ENCODE measurements at places on chromosomes 12 and 14.

DNA sequence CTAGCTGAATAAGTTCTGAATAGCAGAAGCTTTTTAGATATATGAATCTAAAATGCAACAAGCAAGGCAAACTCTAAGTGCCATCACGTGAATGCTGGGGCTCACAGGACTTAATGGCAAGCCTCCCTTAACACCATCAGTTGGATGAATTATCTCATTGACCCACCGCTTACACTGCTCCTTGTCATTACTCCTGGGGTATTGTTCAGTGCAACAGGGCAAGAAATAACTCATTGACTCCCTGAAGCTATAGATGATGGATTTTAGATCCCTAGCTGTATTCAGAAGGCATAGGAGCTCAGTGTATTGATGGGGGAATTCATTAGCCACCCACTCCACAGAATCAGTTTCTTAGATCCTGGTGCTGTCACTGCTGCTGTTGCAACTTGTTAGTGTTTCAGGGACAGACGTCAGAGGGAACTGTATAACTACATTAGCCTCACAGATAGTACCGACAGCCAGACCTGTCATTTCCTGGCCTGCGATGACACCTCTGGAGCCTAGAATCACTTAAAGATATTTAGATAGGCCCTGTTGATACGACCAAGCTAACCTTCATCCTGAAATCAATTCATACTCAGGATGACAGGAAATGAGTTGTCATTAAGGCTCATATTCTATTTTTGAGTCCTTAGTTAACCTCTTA is 735.3 kb downstream of the DIO2 start:
- DNase-seq: no peak

DNA sequence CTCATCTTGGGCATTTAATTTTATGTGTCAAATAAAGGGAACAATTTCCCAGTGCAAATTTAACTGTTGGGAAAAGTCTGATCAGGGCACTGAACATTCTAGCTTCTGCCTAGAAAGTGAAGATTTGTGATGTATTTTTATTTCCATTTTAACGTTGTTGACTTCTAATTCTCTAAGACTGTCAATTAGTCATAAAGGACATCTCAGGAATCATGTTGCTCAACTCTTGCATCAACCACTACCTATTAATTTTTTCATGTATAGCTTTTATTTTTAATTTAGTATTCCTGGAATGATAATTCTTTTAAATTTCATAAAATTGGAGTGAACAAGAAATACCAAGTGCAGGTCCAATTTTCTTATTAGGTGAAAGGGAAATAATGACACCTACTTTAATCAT is 87.9 kb upstream of the METAP2 start:
- no peak for DNase-seq

- DNase-seq: no peak
Measured at GRCh38 chr14:85380881-85381280, 149.1 kb upstream of the FLRT2 start.

DNA sequence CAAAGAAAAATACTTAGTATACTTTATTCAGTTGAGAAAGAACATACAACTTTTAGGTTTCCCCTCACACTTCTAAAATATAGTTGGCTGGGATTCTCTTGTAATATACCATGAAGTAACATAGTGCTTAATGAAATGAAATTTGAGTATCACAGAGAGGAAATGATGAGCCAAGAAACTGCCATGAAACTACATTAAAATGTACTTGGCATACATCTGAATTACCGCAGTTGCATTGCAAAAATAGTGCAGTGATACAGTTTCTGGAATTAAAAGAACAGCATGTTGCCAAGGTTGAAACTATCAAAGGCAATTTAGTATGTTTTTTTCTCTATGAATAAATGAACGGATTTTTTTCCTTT is 389.2 kb downstream of the TMEM117 start:
- DNase-seq: no peak

DNA sequence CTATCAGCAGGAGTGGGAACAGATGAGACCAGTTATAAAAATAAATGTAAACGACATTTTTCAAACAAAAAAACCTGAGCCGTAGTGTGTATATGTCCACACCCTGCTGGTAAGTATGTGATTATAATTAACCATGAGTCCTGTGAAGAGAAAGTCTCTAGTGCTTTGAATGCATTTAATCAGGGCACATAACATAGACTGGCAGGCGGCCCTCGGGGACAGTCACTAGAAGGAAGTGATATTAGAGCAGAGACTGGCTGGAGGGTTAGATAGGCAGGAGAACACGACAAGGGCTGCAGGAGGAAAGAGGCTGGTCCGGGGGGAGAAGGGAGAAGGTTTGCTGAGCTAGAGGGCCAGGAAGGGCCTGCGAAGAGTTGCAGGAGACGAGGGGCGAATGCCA is 23.8 kb upstream of the ELK3 start:
- no peak for DNase-seq

DNA sequence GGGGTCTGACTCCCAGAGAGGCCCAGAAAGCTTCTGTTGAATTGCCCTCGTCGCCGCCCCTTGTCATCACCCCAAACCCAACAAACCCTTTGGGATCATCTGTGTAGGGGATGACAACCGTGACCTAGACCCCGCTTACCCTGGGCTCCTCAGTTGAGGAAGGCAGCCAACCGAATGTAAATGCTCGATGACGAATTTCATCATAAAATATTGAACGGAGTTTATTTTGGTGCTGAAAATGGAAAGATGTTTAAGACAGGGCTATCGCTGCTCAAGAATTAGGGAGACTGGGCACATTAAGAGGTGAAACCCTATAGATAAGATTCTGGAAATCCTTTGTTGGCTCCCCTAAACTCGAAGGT is 512 bp downstream of the ACTR10 start:
- no peak for DNase-seq

DNA sequence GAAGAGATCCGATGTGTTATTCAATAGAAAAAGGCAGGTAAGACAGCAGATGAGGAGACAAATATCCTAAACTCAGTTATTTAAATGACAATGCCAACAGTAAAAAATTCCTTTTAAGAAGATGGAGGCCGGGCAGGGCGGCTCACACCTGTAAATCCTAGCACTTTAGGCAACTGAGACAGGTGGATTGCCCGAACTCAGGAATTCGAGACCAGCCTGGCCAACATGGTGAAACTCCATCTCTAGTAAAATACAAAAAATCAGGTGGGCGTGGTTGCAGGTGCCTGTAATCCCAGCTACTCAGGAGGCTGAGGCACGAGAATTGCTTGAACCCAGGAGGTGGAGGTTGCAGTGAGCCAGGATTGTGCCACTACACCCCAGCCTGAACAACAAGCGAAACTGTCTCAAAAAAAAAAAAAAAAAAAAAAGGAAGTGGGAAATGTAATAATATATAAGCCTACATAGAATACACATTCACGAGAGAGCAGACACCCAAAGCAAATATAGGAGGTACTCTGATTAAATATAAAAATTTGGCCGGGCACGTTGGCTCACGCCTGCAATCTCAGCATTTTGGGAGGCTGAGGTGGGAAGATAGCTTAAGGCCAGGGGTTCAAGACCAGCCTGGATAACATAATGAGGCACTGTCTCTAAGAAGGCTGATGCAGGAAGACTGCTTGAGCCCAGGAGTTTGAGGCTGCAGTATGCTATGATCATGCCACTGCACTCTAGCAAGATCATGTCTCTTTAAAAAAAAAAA is 19.0 kb downstream of the CORO1C start:
- DNase-seq: no peak

DNA sequence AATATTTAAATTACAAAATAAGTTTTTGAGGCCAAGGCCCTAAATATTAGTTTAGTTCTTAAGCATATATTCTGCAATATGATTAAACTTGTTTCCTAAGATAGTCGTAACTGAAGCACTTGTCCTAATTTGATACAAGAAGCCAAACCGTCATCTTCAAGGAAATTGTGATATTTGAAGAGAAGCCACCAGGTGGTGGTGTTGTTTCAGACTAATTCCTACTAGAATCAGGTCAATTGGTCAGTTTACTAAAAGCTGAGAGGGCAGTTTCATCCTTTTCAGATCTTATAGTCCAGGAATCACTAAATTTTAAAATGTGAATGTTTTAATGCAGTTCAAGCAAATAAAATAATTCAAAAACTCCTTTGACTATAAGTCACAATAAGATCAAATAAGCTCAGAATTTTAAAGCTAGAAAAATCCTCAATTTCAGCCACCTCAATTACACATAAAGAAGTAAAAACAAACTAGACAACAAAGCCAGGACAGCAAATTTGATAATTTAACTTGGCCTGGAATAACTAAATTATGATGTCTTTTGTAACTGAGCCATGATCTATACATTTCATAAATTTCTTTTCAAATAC is 7.1 kb upstream of the ARL1 start:
- no peak for DNase-seq

GRCh38 chr14:77902811-77903210 is 102.9 kb downstream of the ADCK1 start:
- no peak for DNase-seq

DNA sequence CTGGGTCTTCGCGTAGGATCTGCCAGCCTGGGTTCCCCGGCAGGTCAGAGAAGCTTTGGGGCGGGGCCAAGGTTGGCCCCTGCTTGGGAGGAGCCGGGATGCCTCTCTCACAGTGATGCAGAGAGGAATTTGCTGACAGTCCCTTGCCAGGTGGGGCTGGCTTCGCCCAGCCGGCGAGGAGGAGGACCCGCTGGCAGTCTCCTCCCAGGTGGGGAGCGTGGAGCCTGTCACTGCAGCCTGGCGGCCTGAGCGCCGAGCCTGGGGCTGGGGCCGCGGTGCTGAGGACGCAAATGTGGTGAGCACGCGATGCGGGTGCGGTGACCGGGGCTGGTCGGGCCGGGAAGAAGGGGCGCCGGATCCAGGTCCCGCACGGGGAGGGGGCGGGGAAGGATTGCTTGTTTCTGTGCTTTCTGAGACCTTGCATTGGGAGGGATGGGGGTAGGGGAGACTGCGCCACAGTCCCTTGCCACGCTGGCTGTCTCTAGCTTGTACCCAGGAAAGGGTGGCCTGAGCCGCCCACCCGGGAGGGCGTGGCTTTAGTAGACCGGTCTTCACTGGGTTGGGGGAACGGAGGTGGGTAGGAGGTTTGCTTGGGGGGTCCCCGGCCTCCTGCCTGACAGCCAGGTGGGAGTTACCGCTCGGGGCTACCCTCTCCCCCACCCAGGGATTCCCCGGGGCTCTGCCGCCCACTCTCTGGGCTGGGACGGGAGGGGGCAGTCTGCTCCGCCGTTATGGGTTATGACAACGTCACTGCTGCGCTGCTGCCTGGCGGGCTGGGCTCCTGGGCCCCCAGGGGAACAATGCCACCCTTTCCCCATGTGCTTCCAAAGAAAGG is at the start of gene TMEM63C:
Gene TMEM63C, plus strand, starts transcription at position 196 of the 835 bp plus-strand sequence. CDS start 37,016 bp downstream, outside the sequence.
- peak; percentile 13 for DNase-seq

- no peak for DNase-seq
Measured at GRCh38 chr14:38366374-38366773, 110.5 kb upstream of the CLEC14A start.

- no peak for DNase-seq
Measured at GRCh38 chr14:88252498-88252897, 70.6 kb downstream of the KCNK10 start.

GRCh38 chr14:105043641-105044040 is 21.6 kb downstream of the GPR132 start:
- no peak for DNase-seq

GRCh38 chr12:116213885-116214527 is 63.5 kb downstream of the MED13L start:
- DNase-seq: no peak

- no peak for DNase-seq
Measured at GRCh38 chr14:91067186-91067585, 6.7 kb upstream of the RPS6KA5 start.

DNA sequence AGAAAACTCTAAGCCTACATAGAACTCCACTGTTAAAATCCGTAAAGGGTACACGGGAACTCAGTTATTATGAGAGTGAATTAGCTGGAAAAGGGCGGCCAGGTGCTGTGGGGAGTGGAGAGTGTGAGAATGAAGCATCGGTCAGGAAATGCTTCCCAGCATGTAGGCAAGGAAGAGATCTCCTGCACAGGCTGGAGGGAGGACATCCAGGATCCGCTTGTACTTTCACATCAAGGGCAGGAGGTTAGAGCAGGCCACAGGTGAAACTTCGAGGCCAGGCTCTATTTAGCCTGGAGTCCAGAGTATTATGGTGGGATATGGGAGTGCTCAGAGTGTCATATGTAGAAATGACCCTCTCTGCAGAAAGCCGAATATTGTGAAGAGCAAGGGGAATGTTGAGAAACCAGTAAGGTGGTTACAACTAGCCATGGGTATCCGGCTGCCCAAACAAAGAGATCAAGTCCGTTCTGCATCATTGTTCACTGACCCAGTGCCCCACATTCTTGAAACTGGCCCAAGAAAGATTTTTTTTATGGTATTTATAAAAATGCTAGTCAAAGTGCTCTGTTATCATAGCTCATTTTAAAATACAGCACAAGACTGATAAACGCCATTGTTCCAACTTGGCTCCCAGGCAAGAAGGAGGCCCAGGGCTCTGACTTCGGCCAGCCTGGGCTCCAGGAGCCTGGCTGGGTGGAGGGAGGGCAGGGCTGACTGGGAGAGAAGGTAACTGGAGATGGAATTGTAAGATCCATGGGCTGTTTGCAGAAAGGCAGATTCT is 79.4 kb upstream of the HIF1A start:
- DNase-seq: no peak

- DNase-seq: no peak
Measured at GRCh38 chr12:105748806-105749600, 389.8 kb downstream of the NUAK1 start.

Measured in activated T-helper 1 cell treated with Interleukin-2 at 50 U/mL for 16 hours (primary cell).